ENCODE measurements at places on chromosomes 7 and 10.

- DNase-seq, result no peak
Measured at GRCh38 chr10:120492346-120492745, 35.3 kb downstream of the PLPP4 start.

DNA sequence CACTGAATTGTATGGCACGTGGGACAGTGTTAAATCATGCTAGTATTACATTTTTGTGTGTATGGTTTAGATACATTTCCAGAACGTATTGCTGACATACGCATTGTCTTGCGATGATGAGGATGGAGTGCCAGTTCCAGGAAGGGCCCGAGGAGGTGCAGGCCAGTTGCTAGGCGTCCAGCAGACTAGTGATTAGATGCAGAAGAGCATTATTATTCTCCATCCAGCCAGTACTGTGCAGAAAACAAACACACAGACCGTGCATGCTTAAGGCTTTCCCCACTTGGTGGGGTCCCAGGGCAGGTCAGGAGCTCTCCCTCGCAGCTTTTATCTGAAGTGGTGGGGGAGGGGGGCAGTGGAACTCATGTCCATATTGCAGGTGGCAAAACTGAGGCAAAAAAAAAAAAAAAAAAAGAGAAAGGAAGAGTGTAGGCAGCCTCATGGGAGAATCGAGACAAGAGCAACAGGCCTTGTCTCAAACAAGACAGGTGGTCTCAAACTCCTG lies 189.2 kb downstream of the CAMK1D start:
- no peak for DNase-seq

- no peak for DNase-seq
Measured at GRCh38 chr10:90930971-90931871, 10.3 kb upstream of the ANKRD1 start.

DNA sequence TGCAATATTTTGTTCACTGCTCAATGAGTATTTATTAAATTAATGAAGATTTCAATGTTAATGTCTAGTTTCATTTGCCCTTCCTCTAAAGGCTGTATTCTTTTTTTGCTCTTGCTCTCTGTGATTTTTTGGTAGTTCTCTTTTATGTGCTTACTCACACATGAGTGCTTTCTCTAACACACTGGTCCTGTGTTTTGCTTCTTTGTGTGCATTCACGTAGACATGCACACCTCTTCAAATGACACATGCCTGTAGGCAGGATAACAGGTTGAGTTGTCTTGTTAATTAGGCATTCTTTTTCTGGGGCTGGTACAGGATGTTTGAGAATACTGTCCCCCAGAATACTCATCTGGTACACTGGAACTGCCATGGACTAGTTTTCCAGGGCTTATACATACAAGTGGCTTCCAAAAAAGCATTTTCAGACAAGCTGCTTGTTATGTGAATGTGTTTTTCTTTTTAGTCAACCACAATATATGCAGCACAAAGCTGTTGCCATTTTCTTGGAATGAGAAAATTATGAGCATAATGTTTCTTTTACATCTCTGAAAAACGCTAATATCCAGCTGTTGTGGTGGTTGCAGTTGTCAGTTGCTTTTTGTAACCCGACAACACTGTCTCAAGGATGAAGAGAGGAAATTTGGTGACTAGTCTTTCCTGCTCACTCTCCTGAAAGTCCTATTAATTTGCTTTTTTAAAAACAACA lies 416.4 kb downstream of the AUTS2 start:
- DNase-seq, result no peak

DNA sequence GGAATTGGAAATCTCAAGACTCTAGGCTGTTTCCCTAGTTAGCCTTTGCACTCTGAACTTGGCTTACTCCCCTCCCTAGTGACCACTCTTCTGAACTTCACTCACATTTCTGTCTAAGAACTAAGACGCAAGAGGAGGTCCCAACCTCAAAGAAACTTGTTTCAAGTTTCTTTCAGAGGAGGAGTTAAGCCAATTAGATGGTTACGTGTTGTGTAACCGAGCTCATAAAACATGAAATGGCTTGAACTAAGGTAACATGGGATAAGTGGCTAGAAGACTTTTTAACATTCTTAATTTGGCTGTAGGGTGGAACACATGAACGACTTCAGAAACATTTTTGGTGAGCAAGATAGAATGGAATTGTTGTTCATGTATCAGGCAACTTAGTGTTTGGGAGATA lies 39.5 kb upstream of the SEC61G start:
- no peak for DNase-seq

GRCh38 chr7:48058990-48059389 lies 23.6 kb downstream of the C7orf57 start:
- no peak for DNase-seq

- no peak for DNase-seq
Measured at GRCh38 chr7:121440857-121441503, 44.9 kb upstream of the FAM3C start.
